ENCODE measurements at places on chromosomes 6 and 20.

- DNase-seq = no peak
These were observed 49.5 kb downstream of the EPB41L2 start for GRCh38 chr6:131013495-131013894.

DNA sequence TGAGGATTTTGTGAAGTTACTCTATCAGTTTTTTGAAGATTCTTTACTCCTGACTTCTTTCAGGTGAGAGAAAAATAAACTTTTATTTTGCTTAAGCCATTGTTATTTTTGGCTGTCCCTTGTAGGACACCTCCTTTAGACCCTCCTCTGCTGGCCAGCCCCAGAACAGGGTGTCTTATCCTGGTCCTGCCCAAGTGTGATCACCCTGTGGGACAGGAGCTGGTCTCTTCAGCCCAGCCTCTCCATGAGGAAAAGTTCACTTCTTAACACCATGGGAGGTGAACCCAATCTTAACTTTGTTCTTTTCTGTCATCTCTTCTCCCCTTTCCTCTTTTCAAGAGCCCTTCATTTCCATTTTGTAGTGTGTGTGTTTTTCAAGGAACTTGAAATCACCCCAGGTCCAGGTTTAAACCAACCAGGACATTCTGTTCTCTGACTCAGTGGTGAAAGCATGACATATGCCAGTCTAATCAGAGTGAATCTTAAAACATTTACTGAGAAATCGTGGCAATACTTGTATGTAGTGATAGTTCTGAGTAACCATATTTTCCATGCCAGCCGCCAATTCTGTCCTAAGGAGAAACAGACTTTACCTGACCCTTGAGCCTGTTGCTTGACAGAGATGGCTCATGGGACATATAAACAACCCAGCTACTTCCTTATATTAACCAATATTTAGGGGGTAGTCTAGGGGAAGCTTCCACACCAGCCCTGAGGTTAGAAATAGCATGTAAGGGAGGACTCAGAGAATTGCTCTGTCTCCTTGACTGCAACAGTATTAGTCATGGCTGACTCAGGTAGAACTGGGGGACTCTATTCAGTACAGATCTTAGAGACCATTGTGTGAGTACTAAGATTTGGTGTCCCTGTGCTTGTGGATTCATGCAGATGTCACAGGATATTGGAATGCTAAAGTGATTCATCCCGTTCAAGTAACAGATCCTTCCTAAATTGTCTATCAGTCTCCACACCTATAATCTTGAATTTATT is 48.8 kb downstream of the FLRT3 start:
- DNase-seq = no peak

- DNase-seq = no peak
These were observed 277.3 kb downstream of the RNF144B start for GRCh38 chr6:18664401-18664800.

DNA sequence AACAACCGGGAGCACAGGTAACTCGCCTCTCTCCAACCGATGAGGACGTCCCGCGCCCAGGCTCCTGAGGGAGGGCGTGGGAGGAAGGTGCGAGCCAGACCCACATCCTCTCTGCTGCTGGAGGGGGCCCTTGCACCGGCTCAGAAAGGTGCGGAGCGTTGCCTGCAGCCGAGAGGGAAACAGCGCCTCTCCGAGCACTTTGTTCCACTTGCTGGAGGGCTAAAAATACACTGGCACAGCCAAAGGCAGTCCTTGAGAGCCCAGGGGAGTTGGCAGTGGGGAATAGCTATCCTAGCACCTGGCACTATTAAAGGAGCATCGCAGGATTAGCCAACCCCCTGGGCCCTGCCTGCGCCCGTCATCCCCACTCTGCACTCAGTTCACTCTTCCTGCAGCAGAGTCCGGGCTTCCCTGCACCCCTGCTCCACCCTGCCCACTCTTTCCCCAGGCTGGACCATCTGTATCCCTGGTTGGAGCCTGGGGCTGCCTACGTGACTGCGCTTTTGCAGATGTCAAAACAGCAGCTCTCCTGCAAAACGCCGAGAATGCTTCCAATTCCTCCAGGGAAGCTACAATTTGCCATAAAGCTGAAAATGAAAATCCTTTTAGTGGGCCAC is 108.9 kb downstream of the SNX5 start:
- no peak for DNase-seq

DNA sequence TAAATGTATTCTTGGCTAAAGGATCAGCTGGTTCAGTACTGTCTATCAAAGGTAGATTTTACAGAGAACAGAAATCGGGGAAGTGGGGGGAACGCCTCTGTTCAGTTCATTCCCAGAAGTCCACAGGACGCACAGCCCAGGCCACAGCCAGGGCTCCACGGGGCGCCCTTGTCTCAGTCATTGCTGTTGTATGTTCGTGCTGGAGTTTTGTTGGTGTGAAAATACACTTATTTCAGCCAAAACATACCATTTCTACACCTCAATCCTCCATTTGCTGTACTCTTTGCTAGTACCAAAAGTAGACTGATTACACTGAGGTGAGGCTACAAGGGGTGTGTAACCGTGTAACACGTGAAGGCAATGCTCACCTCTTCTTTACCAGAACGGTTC is 29.9 kb downstream of the TXNDC5 start:
- no peak for DNase-seq

GRCh38 chr6:132764370-132764769 is 6.7 kb upstream of the VNN2 start:
- DNase-seq = no peak

- DNase-seq = no peak
These were observed 9.4 kb upstream of the STX11 start for GRCh38 chr6:144140867-144141266.

- DNase-seq = no peak
These were observed 27.1 kb downstream of the SAMHD1 start for GRCh38 chr20:36924167-36925045.

DNA sequence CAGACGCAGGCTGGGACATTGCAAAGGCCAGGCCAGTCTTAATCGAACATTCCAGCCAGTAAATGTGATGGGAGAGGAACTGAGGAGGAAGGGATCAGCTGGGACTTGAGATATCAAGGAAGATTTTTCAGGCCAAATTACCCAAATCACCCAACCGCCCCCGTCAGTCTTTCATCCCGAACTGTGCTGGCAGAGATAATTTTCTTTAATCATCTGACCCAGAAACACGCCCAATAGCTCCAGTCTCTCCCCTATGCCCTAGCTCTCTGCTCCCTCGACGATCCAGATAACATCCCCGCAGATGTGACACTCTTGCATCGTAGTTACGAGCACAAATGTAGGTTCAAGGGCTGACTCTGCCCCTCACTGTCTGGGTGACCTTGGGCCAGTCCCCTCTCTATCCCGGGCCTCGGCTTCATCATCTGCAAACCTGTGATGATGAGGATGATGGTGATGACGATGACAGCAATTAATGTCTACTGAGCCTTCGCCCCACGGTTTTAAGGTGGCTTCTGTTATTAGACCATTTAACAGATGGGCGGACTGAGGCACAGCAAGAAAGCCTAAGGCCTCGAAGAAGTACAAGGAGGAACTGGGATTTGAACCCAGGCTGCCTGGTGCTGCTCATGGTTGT is 118.6 kb downstream of the PREX1 start:
- DNase-seq = no peak

GRCh38 chr6:75437421-75437891 is 56.1 kb downstream of the FILIP1 start:
- no peak for DNase-seq

- no peak for DNase-seq
These were observed 103.4 kb upstream of the CCN2 start for GRCh38 chr6:132054525-132054924.

DNA sequence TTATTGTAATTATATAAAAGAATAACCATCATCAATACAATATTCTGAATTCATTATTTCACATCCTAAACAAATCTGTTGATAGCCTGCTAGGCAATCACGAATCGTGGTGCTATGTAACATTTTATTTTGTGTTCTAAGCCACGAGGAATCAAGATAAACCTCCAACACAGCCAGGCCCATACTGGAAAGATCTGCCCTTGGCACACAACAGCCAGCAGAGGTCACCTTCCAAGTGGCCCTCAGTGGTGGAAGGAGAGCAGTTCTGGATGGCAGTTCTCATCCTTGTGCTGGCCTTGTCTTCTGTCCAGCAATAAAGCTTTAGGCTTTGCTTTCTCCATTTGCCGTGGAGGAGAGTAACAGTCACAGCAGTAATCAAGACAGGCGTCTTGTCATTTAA is 13.2 kb downstream of the ZNF831 start:
- no peak for DNase-seq

GRCh38 chr20:11375966-11376365 is 541.7 kb upstream of the BTBD3 start:
- no peak for DNase-seq

GRCh38 chr6:41937472-41937860 is 4.1 kb downstream of the CCND3 start:
- peak; percentile 59 for DNase-seq

DNA sequence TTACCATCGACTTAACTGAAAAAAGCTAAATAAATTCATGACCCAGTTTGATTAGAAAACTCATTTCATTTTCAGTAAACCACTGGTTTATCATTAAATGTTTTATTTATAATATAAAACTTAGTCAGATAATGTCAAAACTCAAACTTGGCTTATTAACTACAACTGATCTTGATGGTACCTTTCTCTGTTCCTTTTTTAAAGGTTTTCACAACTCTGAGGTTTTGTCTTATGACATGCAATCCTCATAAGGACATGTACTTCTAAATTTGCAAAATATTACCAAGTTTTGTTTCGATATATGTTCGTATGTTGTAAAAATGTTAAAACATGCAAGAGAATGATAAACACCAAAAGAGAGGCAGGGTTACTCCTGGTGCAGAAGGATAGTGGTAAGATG is 82.5 kb upstream of the PDE10A start:
- no peak for DNase-seq
